ENCODE measurements at places on chromosomes 6 and 20.

GRCh38 chr6:169328112-169328801, 74.6 kb upstream of the THBS2 start:
- no peak for DNase-seq

DNA sequence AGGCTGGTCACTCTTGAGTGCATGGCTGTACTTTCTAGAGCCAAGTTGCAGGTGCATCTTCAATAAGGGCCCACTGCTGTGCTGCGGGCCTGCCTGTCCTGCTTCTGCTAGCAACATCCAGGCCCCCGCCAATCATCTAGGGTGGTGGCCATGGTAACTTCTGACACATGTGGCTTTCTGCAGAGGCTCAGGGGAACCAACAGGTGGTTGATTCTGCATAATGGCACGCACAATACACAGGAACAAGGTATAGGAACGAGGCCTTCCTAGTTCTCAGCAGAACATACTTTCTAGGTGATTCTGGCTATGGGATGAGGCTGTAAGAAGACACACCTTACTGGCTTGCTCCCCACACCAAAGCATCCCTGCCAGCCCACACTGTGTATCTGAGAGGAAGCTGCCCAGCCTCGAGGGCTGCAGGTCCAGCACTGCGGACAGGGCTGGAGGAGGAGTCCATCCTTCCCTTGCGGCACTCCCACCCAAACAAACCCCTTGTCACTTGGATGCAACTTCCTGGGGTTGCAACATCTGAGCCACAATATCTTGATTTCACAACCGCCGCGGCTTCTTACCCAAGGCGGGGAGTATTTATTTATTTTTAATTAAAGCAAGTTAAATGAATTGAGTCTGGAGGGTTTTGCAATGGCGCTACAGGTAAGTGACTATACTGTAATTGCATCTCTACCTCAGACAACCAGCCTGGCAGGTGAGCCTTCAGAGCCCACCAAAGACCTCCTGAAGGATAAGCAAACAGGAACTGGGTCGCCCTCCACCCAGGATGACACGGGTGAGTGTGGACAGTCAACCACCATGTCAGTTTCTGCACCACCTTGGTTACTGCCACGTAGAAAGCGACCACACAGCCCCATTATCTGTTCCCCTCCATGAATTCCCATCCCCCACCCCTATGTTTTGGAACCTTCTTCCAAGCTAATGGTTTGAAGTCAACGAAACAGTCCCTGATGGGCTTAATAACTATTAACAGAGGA, 49.6 kb downstream of the SULF2 start:
- peak; percentile 29 for DNase-seq

DNA sequence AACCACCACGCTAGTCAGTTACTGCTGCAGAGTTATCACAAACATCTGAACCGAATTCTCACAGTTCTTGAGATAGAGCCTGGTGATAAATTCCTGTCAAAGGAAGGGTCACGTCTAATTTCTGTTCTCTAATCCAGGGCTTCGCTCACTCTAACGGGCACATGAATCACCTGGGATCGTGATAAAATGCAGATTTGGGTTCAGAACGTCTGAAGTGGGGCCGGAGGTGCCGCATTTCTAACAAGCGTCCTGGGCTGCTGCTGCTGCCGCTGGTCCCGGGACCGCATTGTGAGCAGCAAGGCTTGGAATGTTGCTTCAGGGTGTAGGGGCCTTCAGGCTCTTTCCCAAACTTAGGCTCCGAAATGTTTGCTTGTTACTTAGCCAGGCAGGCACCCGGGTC, 264.1 kb downstream of the CDC5L start:
- DNase-seq: no peak

- no peak for DNase-seq
Observed at GRCh38 chr6:110617057-110617456, 140.6 kb upstream of the SLC22A16 start.

All from CMK (cell line).